ENCODE measurements at places on chromosomes 5 and 9.

- no peak for DNase-seq
Observed at GRCh38 chr9:128505414-128505765, 871 bp downstream of the GLE1 start.

GRCh38 chr9:116464987-116465571, 222.0 kb upstream of the TRIM32 start:
- no peak for DNase-seq

- no peak for DNase-seq
Observed at GRCh38 chr9:114121227-114122135, 22.4 kb upstream of the KIF12 start.

DNA sequence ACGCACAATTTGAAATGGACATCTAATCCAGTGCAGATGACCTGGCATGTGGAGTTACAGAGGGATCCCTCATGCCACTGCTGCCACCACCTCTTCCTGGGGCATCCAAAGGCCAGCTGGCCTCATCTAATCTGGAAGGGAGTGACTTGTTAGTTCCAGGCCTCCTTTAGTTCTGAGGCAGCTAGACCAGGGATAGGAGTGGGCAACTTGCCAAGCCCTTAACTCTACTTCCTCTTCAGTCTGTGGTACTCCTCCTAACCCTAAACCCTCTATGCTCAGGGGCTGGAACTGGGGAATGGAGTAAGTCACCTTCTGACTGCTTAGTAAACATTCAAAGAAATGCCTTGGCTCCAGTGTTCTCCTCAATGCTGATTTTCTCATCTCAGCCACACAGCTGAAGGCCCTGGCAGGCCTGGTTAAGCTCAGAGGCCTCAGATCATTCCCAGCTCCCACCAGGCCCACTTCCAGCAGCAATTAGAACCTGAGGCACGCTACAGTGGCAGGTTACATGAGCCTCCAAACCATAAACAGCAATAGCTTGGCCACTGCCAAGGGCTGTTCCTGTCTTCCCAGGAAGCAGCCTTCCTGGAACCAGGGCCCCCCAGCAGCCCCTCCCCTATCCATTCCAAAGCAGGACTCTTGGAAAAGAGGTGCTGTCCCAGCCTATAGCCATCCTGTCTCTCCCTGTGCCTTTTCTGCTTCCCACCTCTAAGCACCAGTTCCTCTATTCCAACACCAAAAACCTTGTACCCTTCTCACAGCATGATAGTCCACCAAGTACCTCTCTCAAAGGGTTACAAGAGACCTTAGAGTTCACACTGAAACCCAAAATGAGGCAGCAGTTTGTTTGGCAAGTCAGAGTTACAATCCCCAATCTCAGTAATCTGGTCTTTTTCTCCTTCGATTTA, 2.0 kb downstream of the EIF4EBP3 start:
- DNase-seq: no peak

GRCh38 chr5:116451905-116452450, 122.6 kb downstream of the SEMA6A start:
- DNase-seq: no peak

- DNase-seq: no peak
Observed at GRCh38 chr9:36878986-36879982, 154.8 kb downstream of the PAX5 start.

DNA sequence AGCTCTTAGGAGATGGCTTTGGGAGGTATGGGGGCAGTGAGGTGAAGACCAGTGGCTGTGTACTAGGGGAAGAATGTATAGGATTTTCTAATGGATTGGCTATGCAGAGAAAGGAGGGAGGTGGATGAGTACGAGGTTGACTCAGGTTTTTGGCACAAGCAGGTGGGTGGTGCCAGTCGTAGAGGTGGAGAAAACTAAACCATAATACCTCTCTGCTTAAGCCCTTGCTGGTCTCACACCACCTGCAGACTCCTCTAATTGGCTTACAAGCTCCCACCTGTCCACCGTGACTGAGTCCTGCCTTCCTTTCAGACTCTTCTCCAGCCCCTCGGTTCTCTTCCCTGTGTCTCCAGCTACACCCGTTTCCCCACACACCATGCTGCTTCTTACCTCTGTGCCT, 521.7 kb upstream of the CLINT1 start:
- DNase-seq: no peak

DNA sequence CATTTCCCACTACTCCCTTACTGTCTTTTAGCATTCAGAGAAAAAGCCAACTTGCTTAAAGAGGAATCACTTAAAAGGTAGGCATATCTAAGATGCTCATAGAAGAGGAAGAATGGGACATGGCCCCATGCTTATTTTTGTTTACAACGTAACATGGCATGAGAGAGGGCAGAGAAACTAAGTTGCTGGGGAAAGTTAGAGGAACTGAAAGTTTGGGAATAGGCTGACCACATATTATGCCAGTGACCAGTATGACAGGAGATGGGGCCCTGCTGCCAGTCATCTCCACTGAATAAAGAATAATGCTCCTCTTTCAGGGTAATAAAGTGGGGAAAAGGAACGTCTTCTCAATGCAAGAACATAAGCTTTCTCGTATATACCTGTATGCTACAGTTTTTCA, 1.9 kb downstream of the PLPP6 start:
- no peak for DNase-seq
